SK-N-SH (cell line): ENCODE measurements at places on chromosomes 3 and 15.

DNA sequence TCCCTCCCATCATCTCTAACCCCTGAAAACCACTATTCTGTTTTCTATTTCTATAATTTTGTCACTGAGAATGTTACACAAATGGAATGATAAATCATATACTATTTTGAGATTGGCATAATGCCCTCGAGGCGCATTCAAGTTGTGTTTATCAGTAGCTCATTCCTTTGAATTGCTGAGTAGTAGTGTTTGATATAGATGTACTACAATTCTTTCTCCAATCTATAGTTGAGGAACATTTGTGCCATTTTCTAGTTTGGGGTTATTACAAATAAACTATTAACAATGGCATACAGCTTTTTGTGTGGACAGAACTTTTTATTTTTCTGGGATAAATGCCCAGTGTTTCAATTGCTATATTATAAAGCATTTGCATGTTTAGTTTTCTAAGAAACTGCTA lies 86.0 kb downstream of the CCR1 start:
- H3K36me3 ChIP-seq: no peaks in the 10 kb centered on the region
- H3K4me1 ChIP-seq: no peaks in the 10 kb centered on the region
- no peak overlapping the region for H3K27ac ChIP-seq
- DNase-seq: no peak
- no peaks in the 10 kb centered on the region; the same call in 1 of the 2 replicates for H3K27me3 ChIP-seq
- H3K4me3 ChIP-seq: no peak overlapping the region

DNA sequence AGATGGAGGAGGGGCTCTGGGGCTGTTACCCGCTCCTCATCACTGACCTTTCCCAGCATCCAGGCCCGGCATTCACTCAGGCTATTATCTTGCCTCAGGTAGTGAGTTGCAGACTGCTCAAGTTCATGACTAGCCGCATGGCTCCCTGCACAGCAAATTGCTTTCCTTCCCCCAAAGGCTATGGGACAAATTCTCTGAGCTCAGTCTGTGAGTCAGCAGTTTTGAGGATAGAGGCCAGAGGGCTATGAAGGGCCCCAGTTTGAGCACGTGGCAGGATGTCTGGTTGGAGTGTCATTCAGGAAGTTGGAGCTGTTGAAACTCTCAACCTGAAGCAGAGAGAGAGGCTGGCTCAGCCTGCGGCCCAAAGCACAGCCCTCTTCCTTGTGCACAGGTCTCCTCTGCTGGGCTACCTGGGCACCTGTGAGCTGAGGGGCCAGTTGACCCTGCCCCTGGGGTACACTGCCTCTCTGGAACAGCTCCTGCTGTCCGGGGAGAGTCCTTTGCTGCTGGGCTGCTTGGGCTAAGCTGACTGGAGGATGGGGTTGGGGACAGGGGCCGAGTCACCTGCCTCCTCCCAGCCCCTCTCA lies 7.9 kb downstream of the FAH start:
- no peak overlapping the region; the same call in 1 of the 2 replicates for H3K27ac ChIP-seq
- no peaks in the 10 kb centered on the region; the same call in 1 of the 2 replicates for H3K4me1 ChIP-seq
- peaks cover 41% of the 10 kb centered on the region; the same call in 1 of the 2 replicates for H3K36me3 ChIP-seq
- no peak overlapping the region for H3K4me3 ChIP-seq

DNA sequence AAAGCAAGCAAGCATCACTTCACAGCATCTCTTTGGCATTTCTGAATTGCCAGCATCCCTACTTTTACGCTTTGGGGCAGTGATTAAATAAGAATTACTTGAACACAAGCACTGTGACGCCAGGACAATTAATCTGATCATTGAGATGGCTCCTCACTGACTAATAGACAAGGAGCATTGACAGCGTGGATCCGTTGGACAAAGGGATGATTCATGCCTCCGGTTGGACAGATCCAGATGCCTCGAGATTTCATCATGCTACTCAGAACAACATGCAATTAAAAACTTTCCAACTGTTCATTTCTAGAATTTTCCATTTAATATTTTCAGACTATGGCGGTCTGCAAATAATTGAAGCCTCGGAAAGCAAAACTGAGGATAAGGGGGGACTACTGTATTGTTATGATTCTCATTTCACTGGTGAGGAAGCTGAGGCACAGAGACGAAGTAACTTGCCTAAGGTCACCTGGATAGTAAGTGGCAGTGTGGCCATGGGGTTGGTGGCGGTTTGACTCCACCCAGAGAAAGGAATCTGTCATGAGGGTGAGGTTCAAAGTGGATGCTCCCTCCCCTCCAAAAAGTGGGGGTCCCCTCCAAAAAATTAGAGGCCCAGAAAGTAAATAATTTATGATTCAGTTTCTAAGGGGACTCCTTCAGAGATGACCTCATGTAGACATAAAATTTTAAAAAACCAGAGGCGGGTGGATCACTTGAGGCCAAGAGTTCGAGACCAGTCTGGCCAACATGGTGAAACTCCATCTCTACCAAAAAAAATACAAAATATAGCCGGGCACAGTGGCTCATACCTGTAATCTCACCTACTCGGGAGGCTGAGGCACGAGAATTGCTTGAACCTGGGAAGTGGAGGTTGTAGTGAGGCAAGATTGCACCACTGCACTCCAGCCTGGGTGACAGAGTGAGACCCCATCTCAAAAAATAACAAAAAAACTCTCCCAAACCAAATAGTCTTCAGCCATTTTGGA lies 12.3 kb upstream of the PGPEP1L start:
- H3K4me3 ChIP-seq: no peak overlapping the region
- H3K4me1 ChIP-seq: peaks cover 12% of the 10 kb centered on the region; the same call in 1 of the 2 replicates

DNA sequence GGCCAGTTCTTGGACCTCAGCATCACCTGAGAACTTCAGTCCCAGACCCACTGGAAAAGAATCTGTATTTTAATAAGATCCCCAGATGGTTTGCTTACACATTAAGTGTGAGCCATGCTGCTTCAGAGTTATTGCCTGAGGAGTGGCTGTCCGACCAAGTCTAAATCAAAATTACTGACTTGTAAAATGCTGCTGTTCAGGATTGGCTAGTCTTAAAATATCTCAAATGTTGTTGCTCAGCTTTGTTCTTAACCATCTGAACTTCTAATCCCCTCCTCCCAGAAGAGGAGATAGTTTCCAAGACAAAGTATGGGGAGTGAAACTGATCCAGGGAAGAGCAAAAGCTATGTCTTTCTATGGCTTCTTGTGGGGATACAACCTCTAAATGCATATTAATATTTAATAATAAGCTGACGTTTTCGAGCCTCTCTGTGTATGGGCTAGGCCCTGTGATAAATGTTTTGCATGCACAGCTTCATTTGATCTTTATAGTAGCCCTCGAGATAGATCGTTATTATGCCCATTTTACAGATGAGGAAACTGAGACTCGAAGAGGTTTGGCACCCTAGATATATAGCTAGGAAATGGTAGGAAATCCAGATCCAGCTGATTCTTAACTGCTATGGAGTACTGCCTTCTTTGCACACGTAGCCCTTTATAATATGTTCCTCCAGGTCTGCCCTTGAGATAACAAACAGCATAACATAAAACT lies 52.2 kb downstream of the DNASE1L3 start:
- no peak overlapping the region for H3K4me3 ChIP-seq
- peaks cover 13% of the 10 kb centered on the region; the same call in 1 of the 2 replicates for H3K4me1 ChIP-seq
- no peak for DNase-seq
- peaks cover 68% of the 10 kb centered on the region; the same call in 1 of the 2 replicates for H3K36me3 ChIP-seq

GRCh38 chr3:195566797-195567196 lies 16.9 kb downstream of the APOD start:
- H3K4me1 ChIP-seq: no peaks in the 10 kb centered on the region
- no peaks in the 10 kb centered on the region for H3K36me3 ChIP-seq
- peak; percentile 43 for DNase-seq

GRCh38 chr3:143222981-143223380 lies 103.4 kb downstream of the CHST2 start:
- H3K4me1 ChIP-seq: no peaks in the 10 kb centered on the region
- no peak overlapping the region for H3K4me3 ChIP-seq
- H3K36me3 ChIP-seq: no peaks in the 10 kb centered on the region
- H3K27ac ChIP-seq: no peak overlapping the region

DNA sequence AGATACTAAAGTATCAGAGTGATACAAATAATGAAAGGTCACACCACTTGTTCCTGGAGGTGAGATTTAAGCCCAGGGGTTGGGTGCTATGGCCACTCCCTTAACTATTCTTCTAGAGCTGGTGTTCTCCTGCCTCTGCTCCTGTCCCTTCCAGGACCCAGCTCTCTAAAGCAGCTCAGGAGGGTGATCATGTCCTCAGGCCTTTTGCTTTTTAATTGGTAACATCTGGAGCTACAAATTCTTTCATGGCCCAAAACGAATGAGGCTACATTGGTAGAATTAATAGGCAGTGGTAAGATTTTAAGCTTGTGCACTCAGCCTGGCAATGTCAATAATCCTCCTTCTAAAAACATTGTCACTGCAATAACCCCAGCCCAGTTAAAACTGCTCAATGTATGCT lies 38.2 kb upstream of the CNOT10 start:
- no peaks in the 10 kb centered on the region for H3K27me3 ChIP-seq
- no peak overlapping the region for H3K27ac ChIP-seq
- no peak overlapping the region for H3K4me3 ChIP-seq
- H3K4me1 ChIP-seq: peaks cover 4% of the 10 kb centered on the region; the same call in 1 of the 2 replicates
